ENCODE measurements at places on chromosomes 7 and 10.

- DNase-seq, result no peak
Observed at GRCh38 chr7:150429699-150430098, 20.7 kb upstream of the GIMAP8 start.

GRCh38 chr7:17134786-17135185 is 163.7 kb upstream of the AHR start:
- DNase-seq, result no peak

- DNase-seq, result peak; percentile 80
Observed at GRCh38 chr10:120732643-120733313, 118.4 kb upstream of the WDR11 start.

- DNase-seq, result no peak
Observed at GRCh38 chr7:123122916-123123315, 76.9 kb downstream of the SLC13A1 start.

DNA sequence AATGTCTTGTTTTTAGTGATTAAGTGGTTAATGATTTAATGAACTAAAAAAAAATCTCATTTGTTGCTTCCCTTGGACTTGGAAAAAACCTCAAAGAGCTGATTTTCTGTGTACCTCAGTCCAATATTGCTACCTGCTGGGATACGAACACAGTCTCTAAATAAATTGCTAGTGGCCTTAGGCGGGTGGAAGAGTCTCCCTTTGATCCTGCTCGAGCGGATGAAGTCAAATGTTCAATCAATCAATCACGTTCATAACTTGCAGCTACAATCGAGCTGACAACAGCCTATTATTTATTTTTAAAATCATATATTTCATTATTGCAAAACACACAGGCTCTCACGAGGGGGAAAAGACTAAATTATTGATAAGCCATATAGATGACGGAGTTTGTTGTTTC is 57.3 kb upstream of the HABP2 start:
- no peak for DNase-seq

All from epithelial cell of esophagus (primary cell).